ENCODE measurements at places on chromosomes 11 and 22. TPM values are rescaled to one million over a fixed set of nuclear protein-coding genes. Genes with fewer than 3 reads are reported as not detected.
A peak's percentile ranks its signal among the peaks of the same experiment; 100 is the strongest.

DNA sequence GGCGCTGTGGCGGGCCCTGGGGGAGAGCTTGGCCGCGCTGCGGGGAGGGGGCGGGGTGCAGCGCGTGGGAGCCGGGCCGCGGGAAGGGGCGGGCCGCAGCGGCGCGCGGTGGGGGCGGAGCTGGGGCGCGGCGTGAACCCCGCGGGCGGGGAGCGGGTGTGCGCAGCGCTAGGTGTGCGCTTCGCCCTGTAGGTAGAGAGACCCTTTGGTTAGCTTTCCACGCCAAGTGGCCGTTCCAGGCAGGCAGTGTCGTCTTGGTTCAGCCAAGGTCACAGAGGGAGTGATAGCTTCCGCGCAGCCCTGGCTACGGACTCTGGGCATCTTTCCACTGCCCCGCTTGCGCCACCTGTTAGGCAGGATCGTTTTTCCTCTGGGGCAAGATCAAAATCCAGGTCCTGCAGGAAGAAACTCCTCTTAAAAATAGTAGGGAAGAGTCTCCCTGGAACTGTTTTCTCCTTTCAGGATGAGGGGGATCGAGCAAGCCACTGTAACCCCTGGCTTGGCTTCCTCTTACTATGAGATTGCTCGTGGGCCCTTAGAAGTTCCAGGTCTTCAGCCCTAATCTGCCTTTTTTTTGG lies 434 bp downstream of the BANF1 start:
- DNase-seq: peak; percentile 61

DNA sequence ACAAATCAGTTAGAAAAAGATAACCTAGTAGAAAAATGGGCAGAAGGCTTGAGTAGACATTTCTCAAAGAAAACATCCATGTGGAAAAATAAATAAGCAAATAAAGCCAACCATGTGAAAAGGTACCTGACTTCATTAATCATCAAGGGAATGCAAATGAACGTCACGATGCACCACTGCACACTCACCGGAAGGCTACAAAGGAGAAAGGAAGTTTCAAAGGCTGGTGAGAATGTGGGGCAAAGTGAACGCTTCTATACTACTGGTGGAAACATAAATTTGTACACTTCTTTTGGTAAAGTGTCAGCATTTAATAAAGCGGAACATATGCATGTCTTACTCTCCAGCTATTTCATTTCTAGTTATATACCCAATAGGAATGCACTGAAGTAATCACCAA lies 166.8 kb downstream of the CSNK2A3 start:
- no peak for DNase-seq

DNA sequence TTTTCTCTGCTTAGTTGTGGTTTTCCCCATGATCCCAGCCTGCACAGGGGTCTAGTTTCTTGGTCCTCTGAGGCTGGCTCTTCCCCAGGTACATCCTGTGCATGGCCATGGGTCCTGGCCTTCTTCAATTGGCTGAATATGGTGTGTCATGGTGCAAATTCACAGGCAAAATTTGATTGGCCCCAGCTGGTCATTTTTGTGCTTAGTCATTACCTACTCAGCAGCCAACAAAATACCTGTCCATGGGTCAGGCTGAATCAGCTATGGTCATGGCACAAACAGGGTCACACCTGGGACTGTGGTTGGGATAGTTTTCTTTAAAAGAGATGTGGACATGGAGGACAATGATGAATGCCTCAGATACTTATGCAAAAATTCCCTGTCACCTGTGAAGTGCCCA lies 85.7 kb downstream of the CSNK2A3 start:
- DNase-seq: no peak

DNA sequence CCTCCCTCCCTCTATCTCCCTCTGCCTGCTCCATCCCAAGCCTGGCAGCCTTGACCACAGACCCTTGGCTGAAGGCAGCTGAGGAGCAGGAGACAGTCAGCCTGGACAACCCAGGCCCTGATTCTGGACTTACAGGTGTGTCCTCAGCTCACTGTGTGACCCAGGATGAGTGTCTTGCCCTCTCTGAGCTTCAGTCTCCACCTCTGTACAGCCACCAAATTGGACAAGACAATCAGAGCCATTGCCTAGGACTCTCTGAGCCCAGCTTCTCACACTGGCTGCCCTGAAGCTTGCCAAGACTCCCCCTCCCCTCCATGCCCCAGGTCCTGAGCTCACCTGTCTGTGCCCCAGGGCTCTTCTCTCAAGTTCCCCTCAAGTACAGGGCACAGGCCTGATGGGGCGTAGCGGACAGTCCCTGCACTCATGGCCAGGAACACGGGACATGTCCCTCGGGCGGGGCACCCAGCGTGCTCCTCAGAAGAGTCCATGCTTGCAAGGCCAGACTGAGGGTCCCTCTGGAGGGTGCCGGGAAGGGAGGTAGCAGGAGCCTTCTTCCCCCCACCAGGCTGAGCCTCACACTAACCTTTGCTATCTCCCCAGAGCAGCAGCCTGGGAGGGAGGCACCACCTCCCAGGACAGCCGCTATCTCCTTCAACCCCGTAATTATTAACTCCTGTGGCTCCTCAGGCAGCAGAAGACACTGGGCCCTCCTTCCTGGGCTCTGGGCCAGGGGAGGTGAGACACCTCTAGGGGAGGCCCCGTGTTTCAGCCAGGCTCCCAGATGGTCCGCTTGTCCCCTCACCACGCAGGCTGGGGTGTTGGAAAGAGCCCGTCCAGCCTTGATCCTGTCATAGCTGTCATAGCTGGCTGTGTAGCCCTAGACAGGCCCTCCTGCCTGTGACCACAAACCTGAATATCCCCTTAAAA lies 2.6 kb upstream of the RAB3IL1 start:
- DNase-seq: no peak

DNA sequence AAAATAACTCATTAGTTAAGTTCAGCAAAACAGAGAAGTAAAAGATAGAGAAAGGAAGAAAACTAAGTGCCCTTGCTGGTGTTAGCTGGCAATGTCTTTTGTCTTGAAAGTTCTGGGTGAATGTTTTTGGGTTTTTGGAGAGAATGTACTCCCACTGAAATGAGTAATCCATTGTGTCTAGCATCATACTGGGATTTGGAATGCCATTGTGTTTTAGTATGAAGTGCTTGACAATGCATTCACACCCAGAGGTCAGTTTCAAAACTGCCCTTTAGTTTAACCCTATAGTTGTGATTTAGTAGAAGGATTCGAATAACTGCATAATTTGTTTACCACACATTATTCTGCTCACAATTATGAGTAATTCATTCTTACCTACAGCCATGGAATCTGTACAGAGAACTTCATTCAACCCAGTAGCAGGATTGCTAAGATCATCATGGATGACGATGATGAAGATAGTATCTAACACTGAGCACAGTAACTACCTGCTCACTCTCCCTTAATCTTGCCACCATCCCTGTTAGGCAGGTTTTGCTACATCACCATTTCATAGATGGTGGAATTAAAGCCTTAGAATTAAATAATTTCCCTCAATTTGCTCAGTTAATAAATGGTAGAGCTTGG lies 33.9 kb downstream of the MAML2 start:
- peak; percentile 82 for DNase-seq

DNA sequence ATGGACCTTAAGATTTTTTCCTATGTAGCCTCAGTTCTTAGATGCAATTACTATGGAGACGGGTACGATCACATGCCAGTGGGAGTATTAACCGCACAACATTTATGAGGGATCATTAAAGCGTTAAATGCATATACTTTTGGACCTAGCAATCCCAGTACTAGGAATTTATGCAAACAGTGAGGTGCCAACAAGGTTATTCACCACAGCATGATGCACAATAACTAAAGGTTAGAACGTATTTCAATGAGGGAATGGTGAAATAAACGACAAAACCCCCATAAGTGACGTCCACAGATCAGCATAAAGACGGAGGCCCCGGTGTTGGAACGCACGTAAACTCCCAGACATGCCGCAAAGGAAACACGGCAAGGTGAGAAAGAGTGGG lies 539 bp downstream of the SIRT3 start:
- no peak for DNase-seq

DNA sequence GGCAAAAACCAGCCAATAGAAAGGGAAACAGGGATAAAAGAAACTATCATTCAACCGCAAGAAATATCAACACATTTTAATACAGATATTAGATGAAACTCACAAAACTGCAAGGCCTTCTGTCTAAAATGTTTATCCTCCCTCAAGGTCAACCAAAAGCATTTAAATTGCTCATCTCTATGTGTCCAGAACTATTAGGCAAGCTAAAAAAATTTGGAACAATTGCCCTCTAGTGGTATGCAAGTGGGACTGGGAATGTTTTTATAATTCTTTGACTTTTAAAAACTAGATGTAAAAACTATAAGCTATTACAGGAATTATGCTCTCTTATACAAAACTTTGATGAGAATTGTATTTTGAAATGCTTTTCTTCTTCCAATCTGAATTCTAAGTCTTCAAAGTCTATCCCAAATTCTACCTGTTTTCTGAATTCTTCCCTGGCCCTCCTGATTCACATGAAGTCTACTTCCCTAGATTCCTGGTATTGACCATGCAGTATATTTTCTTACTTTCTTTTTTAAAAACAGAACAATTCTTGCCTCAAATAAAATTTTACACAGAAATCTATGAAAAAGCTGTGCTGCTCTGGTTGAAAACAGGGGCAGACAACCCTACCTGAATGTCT lies 4.9 kb downstream of the CWC15 start:
- peak; percentile 45 for DNase-seq

- DNase-seq: peak; percentile 4
Measured at GRCh38 chr11:115247361-115247760, 256.9 kb downstream of the CADM1 start.

DNA sequence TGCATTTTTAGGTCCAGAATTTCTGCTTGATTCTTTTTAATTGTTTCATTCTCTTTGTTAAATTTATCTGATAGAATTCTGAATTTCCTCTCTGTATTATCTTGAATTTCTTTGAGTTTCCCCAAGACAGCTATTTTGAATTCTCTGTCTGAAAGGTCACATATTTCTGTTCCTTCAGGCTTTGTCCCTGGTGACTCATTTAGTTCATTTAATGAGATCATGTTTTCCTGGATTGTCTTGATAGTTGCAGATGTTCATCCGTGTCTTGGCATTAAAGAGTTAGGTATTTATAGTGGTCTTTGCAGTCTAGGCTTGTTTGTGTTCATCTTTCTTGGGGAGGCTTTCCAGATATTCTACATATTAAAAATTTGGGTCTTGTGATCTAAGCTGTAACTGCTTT lies 694.8 kb upstream of the CCDC179 start:
- peak; percentile 77 for DNase-seq

DNA sequence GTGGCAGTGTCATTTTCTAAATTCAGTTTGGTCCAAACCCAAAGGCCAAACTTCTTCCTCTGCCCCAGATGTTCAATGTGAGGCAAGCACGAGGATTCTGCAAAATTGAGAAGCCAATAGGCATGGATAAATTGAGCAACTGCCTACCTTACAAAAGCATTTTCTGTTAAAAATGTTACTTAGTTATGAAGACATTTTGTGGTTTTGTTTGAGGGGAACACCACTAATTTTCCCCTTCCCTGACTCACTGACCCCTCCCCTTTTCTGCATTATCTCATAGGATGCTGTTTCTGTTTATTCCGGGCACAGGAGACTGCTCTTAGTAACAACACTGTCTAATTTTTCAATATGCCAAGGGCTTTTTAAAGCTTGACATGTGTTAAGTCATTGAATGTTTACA lies 462.8 kb downstream of the INSC start:
- DNase-seq: no peak

DNA sequence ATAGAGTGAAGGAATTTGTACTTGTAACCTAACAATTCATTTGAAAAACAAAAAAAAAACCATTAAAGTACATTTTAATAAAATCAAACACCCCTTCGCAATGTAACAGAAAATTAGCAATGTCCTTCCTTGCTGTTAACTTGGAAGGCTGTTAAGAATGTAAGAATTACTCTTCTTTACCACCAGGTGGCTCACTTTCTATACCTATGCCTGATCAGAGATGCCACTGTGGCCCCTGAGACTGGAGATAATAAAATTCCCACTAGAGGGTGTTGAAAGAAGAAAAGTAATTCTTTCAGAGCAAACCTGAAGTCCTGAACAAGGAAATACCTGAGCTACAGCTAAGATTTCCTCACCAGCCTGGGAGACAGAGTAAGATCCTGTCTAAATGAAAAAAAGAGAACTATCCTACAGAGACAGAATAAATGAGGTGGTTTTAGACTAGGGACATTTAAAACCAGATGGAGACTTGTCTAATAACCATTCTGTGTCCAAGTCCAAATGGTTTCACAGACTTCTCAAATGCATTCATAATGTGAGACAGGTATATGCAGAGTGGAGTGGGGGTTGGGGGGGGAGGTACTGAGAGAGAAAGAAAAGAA lies 1089.3 kb downstream of the FAM181B start:
- DNase-seq: no peak

DNA sequence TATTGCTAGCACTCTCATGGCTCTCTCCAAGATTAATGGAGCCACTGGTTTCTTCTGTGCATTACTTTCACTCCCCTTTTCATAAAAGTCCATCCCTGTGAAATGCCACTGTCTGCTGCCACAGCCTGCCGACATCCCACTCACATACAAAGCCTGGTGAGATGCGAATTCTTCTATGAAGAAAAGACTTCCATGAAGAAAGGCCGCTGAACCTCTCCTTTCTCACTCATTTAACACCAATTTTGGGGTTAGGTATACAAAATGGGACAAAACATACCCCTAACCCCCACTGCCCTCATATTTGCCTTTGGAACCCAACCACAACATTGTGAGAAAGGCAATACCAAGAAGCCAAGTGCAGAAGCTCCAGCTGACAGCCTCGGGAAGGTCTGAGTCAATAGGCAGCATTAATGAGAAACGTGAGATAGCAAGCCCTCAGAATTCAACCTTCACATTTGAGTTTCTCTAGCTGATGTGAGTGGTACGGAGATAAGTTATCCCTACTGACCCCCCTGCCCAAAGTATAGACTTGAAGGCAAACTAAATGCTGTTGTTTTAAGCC lies 156.4 kb downstream of the ATG16L2 start:
- no peak for DNase-seq

- peak; percentile 55 for DNase-seq
Measured at GRCh38 chr22:39534591-39535356, 2.2 kb upstream of the RPS19BP1 start.

- DNase-seq: no peak
Measured at GRCh38 chr22:44734278-44734677, 18.1 kb upstream of the ARHGAP8 start.

- peak; percentile 58 for DNase-seq
Measured at GRCh38 chr22:43151251-43152002, at the start of gene TSPO. Gene TSPO, plus strand, starts transcription at chr22:43151559. Its CDS starts 7,680 bp downstream, at chr22:43159239.

GRCh38 chr11:69562816-69563215 lies 78.1 kb upstream of the CCND1 start:
- DNase-seq: no peak

- peak; percentile 2 for DNase-seq
Measured at GRCh38 chr11:120719348-120719747, 207.8 kb downstream of the GRIK4 start.

NAV2 gene
- 32.3 TPM for total RNA-seq

TMPRSS13 gene
- total RNA-seq: not detected

TRIM51 gene
- total RNA-seq: not detected

DLG2 gene
- total RNA-seq: not detected

GPR83 gene
- not detected for total RNA-seq

CNTF gene
- total RNA-seq: 2.6 TPM

SULT4A1 gene
- total RNA-seq: 0.06 TPM

BCO2 gene
- total RNA-seq: 0.19 TPM

MYO18B gene
- total RNA-seq: 10.7 TPM

OR4A16 gene
- not detected for total RNA-seq

SCGB1D2 gene
- not detected for total RNA-seq

CYTH4 gene
- not detected for total RNA-seq

LARGE2 gene
- not detected for total RNA-seq

NLRP14 gene
- total RNA-seq: not detected

All from LHCN-M2 (cell line).